ENCODE measurements at places on chromosomes 6 and 20. TPM values are rescaled to one million over a fixed set of nuclear protein-coding genes. Genes with fewer than 3 reads are reported as not detected.

BHLHE23 gene
- 23.9 TPM for total RNA-seq

SH3BGRL2 gene
- 47.2 TPM for total RNA-seq

CAGE1 gene
- total RNA-seq, result not detected

NRN1 gene
- 48.5 TPM for total RNA-seq

ARMC12 gene
- total RNA-seq, result 2.6 TPM

C6orf132 gene
- 0.25 TPM for total RNA-seq

COL9A1 gene
- total RNA-seq, result 1.8 TPM

SPO11 gene
- not detected for total RNA-seq

HRH3 gene
- total RNA-seq, result 13.7 TPM

SNAI1 gene
- total RNA-seq, result 3.9 TPM

FAM217A gene
- not detected for total RNA-seq

CLDN20 gene
- not detected for total RNA-seq

C20orf141 gene
- total RNA-seq, result not detected

CRIP3 gene
- total RNA-seq, result 0.69 TPM

BMP2 gene
- 0.66 TPM for total RNA-seq

PEX7 gene
- total RNA-seq, result 4.1 TPM

CALHM4 gene
- not detected for total RNA-seq
